ENCODE measurements at places on chromosomes 11 and 22. TPM values are rescaled to one million over a fixed set of nuclear protein-coding genes. Genes with fewer than 3 reads are reported as not detected.
A peak's percentile ranks its signal among the peaks of the same experiment; 100 is the strongest.

Gene NUP98
- 84.5 TPM for total RNA-seq

Gene MS4A7
- total RNA-seq, result 7.6 TPM

Gene GRAP2
- total RNA-seq, result not detected

Gene CCDC85B
- 81.3 TPM for total RNA-seq

GRCh38 chr11:1205121-1205986 lies 17.5 kb upstream of the MUC5B start:
- H3K4me3 ChIP-seq, result no peak overlapping the region
- DNase-seq, result no peak
- H3K27me3 ChIP-seq, result peaks cover 12% of the 10 kb centered on the region
- no peaks in the 10 kb centered on the region for H3K4me1 ChIP-seq

- no peak overlapping the region for H3K27ac ChIP-seq
- no peak for DNase-seq
- peaks cover 2% of the 10 kb centered on the region for H3K27me3 ChIP-seq
- no peaks in the 10 kb centered on the region for H3K4me1 ChIP-seq
- H3K36me3 ChIP-seq, result no peaks in the 10 kb centered on the region
Measured at GRCh38 chr22:49070501-49070900, 757.2 kb downstream of the BRD1 start.

GRCh38 chr22:25680956-25681355 lies 61.0 kb upstream of the MYO18B start:
- H3K4me1 ChIP-seq, result no peaks in the 10 kb centered on the region
- no peaks in the 10 kb centered on the region for H3K27me3 ChIP-seq
- no peaks in the 10 kb centered on the region for H3K36me3 ChIP-seq
- no peak for DNase-seq
- H3K27ac ChIP-seq, result no peak overlapping the region
- no peak overlapping the region for H3K4me3 ChIP-seq

- peak overlapping the region; percentile 88 for H3K27ac ChIP-seq
- peaks cover 36% of the 10 kb centered on the region for H3K36me3 ChIP-seq
- no peaks in the 10 kb centered on the region for H3K27me3 ChIP-seq
- H3K4me3 ChIP-seq, result no peak overlapping the region
- DNase-seq, result peak; percentile 48
Measured at GRCh38 chr22:29798801-29799200, 31.6 kb downstream of the UQCR10 start.

DNA sequence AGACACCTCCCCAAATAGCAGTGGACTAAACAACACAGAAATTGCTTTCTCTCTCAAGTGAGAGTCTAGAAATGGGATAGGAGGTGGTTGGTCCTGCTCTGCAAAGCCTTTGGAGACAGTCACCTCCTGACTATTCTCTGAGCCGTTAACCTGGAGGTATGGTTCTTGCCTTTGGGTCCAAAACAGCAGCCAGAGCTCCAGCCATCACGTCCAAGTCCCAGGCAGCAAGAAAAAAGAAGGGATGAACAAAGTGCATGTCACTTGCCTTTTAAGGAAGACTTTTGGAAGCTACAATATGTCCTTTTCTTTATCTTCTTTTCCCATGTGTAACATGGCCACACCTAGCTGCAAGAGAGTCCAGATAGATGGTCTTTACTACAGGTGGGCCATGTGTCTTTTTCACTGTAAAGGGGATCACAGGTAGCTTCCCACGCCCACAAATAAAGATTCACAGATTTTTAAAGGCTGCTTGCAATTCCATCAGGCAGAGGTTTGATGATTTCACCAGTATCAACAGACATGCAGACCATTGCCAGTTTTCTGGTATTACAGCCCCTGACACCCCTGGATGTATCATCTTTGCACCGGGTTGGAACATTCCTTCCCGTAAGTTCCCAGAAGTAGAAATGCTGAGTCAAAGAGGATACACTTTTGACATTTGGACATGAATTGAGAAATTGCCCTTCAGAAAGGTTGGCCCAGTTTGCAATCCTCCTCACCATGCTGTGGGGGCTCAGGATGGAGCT lies 66.0 kb downstream of the MYEOV start:
- no peaks in the 10 kb centered on the region for H3K36me3 ChIP-seq
- H3K4me3 ChIP-seq, result no peak overlapping the region
- no peak for DNase-seq
- no peaks in the 10 kb centered on the region for H3K27me3 ChIP-seq

DNA sequence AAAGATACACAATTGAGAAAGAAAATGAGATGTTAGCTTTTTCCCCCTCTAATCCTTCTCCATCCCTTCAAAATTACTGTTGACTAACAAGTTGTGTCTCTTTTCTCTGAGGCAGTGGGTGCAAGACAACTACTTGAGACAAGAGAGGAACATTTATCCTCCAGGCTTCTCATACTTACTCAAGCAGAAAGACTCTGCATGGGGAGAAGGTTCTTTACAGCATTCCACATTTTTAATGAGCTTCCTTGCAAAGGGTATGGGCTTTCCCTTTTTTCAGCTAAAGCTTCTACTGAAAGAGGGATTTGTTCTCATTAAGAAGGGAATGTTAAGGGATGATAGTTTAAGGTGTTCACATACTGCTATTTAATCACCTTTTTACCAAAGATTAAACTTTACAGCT lies 47.8 kb downstream of the PAX6 start:
- H3K4me1 ChIP-seq, result peaks cover 1% of the 10 kb centered on the region
- no peaks in the 10 kb centered on the region for H3K36me3 ChIP-seq
- DNase-seq, result no peak
- no peaks in the 10 kb centered on the region for H3K27me3 ChIP-seq
- no peak overlapping the region for H3K27ac ChIP-seq
- H3K4me3 ChIP-seq, result no peak overlapping the region

GRCh38 chr11:17778956-17779860 lies 44.6 kb downstream of the KCNC1 start:
- H3K36me3 ChIP-seq, result no peaks in the 10 kb centered on the region
- H3K27me3 ChIP-seq, result no peaks in the 10 kb centered on the region
- H3K4me3 ChIP-seq, result no peak overlapping the region

GRCh38 chr11:83641511-83641910 lies 355.3 kb upstream of the CCDC90B start:
- no peak for DNase-seq
- H3K4me1 ChIP-seq, result no peaks in the 10 kb centered on the region
- no peak overlapping the region for H3K27ac ChIP-seq
- no peaks in the 10 kb centered on the region for H3K36me3 ChIP-seq

DNA sequence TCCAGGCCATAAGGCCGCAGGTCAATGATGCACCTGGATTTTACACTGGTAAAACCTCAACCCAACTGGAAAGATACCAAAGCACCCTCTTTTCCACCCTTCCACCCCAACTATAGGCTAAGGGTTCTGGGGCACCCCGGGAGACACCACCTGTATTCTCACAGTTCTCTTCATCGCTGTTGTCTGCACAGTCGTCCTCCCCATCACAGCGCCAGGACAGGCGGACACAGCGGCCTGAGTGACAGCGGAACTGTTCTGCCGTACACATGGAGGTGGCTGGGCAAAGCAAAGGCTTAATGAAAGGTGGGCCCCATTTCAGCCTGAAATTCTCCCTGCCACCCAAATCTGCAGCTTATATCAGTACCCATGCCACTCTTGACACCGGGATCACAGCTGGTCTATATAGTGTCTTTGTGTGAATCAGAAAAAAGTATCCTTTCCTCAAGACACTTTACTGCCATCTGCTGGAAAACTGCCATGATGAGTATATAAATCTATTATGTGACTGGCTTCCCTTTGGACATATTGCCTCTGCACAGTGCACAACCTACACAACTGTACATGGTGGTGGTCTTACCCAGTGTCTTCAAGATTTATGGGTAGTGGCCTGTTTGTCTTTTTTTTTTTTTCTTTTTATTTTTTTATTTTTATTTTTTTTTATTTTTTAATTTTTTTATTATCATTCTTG lies 21.5 kb downstream of the LRP4 start:
- no peaks in the 10 kb centered on the region for H3K27me3 ChIP-seq
- peaks cover 6% of the 10 kb centered on the region for H3K4me1 ChIP-seq
- H3K36me3 ChIP-seq, result no peaks in the 10 kb centered on the region
- no peak overlapping the region for H3K27ac ChIP-seq
- H3K4me3 ChIP-seq, result no peak overlapping the region
- no peak for DNase-seq

GRCh38 chr11:12180257-12181205 lies 70.1 kb downstream of the MICAL2 start:
- DNase-seq, result no peak
- no peaks in the 10 kb centered on the region for H3K27me3 ChIP-seq
- H3K4me3 ChIP-seq, result no peak overlapping the region

GRCh38 chr11:67983951-67984350 lies 19.9 kb downstream of the UNC93B1 start:
- peaks cover 2% of the 10 kb centered on the region for H3K27me3 ChIP-seq
- H3K4me3 ChIP-seq, result no peak overlapping the region
- no peaks in the 10 kb centered on the region for H3K36me3 ChIP-seq
- H3K27ac ChIP-seq, result no peak overlapping the region
- H3K4me1 ChIP-seq, result no peaks in the 10 kb centered on the region

DNA sequence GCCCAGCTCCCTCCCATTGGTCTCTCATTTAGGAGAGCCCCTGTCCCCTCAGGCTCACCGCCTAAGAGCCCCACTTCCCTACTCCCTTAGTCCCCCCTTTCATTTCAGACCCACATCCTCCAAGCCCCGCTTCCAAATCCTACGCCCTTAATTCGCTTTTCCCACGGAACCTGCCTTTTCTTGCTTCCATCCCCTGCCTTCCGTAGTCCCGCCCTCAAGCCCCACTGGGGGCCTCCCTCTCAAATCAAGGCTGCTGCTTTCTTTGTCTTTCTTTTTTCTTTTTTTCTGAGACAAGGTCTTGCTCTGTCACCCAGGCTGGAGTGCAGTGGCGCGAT lies 396 bp downstream of the CCDC157 start:
- H3K27ac ChIP-seq, result peak overlapping the region; percentile 94
- no peaks in the 10 kb centered on the region for H3K27me3 ChIP-seq
- DNase-seq, result no peak
- peaks cover 23% of the 10 kb centered on the region for H3K4me1 ChIP-seq
- peaks cover 7% of the 10 kb centered on the region for H3K36me3 ChIP-seq
